ENCODE measurements at places on chromosomes 1 and 21.

DNA sequence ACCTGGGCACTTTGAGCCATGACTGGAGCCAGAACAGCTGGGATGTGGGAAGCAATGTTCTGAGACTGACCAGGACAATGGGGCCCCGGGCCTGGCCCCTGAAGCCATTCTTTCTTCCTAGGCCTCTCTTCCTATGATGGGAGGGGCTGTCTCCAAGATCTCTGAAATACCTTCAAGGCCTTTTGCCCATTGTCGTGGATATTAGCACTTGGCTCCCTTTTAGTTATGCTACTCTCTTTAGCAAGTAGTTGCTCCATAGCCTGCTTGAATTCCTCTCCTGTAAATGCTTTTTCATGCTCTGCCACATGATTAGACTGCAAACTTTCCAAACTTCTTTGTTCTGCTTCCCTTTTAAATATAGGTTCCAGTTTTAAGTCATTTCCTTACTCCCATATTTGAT, 262.9 kb upstream of the CACYBP start:
- DNase-seq = no peak

DNA sequence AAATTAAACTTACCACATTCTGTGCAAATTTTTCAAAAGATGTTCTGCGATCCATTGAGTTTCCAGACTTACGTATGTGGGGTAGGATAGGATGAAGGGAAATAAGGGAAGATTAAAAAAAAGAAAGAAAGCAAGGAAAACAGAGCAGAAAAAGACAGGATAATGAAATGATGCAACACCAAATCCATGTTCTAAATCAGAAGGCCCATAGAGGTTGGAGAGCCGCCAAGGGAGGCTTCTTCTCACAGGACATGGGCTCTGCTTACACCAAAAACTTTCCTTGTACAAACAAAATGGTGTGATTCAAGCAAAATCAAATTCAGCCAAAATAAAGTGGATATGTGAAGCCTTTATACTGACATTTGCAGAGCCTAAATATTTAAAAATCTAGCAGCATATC, 189.5 kb upstream of the GREM2 start:
- no peak for DNase-seq

- no peak for DNase-seq
These were observed 238.4 kb downstream of the PLA2G4A start for GRCh38 chr1:187067160-187067559.

GRCh38 chr21:44079846-44080245, 27.4 kb upstream of the PWP2 start:
- DNase-seq = no peak

DNA sequence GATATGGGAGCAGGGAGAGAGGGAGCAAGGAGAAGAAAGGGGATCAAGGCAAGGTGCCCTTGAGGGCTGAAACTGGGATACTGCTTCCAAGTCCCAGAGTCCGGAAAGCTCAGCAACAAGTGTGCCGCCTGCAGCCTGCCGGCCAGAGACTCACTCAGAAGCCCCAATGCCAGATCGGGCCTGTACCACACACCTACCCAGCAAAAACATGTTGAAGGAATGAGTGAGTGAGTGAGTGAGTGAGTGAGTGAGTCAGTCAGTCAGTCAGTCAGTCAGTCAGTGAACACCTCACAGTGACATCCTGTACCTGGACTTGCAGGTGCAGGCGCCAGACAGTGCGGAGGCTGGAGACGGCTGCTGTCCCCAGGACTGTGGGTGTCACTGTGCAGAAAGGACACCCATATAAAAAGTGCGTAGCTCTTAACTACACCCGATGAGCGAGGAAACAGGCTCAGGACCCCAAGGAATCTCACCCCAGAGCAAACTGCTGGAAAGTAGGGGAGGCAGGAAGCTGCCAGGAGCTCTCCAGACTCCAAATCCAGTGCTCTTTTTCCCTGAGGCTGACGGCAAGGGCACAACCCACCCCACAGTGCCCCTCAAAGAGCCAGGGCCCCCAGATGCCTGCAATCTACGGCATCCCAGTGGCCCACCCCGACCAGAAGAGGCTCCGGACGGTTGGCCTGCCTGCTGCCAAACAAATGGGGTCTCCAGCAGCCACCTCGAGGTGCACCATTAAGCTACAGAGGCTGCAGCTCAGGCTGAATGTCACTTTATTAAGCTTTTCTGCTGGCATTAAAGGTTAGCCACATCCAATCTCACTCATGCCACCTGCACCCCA, 261.7 kb downstream of the NPHP4 start:
- DNase-seq = no peak

GRCh38 chr1:66206563-66207144, 327.3 kb upstream of the SGIP1 start:
- DNase-seq = no peak

DNA sequence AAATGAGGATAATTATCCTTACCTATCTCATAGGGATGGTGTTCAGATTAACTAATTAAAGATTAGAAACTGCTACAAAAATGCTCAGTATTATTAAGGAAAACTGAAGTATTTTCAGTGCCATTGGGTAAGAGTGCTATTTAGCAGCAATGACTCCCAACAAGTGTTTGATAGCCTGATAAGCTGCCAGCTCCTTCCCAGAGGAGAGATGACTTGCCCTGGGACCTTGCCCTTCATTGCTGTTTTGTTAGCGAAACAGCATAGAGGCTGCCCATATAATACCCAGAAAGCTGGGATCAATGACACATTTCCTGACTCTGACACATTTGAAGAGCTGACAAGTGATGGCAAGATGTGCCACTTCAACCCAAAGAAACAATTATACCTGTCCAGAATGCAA, 592.2 kb downstream of the ADGRL2 start:
- no peak for DNase-seq

DNA sequence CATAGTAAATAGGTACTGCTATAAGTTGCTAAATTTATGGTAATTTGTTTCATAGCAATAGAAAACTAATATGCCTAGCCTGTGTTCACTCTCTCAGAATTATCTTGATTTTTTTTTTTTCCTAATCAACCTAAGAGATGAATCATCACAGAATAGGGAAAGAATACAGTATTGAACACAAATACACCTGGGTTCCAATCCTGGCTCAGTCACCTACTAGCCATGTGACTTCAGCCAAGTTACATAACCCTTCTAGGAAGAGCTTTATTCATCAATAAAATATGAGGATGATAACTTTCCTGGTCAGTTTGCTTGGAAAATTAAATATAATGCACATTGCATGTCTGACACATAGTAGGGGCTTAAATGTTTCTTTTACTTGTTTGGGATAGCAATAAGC, 279.5 kb downstream of the FOXD2 start:
- no peak for DNase-seq

DNA sequence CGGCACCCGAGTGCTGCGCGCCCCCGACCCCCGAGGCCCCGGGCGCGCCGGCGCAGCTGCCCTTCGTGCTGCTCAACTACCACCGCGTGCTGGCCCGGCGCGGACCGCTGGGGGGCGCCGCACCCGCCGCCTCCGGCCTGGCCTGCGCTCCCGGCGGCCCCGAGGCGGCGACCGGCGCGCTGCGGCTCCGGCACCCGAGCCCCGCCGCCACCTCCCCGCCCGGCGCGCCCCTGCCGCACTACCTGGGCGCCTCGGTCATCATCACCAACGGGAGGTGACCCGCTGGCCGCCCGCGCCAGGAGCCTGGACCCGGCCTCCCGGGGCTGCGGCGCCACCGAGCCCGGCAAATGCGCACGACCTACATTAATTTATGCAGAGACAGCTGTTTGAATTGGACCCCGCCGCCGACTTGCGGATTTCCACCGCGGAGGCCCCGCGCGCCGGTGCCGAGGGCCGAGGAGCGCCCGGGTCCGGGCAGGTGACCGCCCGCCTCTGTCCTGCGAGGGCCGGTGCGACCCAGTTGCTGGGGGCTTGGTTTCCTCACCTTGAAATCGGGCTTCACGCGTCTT, 49.0 kb downstream of the SIM2 start:
- DNase-seq = peak; percentile 50

GRCh38 chr21:42350927-42351426, at the start of gene TFF2:
TFF2 (minus strand) TSS chr21:42350994; CDS start chr21:42350957, 37 bp downstream.
- DNase-seq = no peak

- no peak for DNase-seq
These were observed 125.2 kb upstream of the KIAA0040 start for GRCh38 chr1:175317779-175318178.

- no peak for DNase-seq
These were observed 59.1 kb downstream of the NME7 start for GRCh38 chr1:169308313-169309039.

- DNase-seq = no peak
These were observed 80.0 kb downstream of the PIK3CD start for GRCh38 chr1:9731561-9731960.

DNA sequence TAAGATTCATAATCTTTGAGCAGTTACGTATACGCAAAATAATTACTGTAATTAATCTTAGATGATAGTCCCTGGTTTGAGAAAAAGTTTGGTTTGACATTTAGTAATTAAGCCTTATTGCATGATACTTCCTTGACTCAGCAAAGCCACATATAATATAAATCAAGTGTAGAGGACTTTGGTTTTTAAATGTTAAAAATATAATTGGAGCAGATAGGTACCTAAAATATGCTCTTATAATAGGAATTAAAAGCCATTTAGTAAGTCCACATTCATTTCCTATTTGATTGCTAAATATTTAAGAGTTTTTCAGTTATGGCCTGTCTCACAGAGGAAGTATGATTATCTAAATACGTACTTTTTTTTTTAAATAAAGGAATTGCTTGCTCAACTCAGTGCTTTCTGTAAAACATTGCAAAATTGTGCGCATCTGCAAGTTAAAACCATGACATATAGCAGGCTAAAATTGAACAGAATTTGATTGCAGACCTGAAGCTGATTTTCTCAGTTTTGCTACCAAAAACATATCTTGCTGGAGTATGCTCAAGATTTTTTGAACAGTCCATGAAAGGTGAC, 20.4 kb downstream of the RPE65 start:
- no peak for DNase-seq

- DNase-seq = peak; percentile 53
These were observed 106.2 kb downstream of the RUNX1 start for GRCh38 chr21:34942911-34943310.

DNA sequence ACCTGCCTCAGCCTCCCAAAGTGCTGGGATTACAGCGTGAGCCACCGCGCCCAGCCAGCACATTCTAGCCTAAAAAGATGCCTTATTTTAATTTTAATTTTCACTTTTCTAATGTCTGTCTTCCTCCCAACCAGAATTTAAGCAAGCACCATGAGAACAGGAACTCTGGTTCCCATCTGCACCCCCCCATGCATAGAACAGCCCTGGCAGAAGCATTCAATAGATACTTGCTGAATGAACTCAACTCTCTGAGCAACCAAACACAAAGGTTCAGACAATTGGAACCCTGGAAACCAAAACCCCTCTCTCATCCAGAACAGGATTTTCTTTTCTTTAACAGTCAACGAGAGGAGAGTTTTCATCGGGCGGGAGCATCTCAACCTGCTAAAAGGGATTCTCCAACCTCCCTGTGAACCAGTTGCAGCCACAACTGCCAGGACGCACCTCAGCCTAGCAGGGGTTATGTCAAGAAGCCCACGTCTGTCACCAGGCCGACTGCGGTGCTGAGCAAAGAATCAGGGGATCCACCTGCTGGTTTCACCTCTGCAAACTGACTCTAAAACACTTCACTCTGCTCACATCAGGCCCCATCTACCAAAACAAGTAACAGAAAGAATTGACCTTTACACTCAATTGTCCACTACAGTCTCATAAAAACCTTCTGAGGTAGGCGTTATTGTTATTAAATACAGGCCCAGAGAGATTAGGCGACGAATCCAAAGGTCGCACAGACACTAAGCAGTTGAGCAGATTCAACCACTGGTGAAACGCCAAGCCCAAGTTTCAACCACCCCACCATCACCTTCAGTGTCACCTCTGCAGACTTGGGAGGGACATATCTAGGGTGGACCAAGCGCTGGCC, 1.7 kb downstream of the KIAA2013 start:
- DNase-seq = no peak

GRCh38 chr21:46083791-46084561, 13.9 kb upstream of the COL6A2 start:
- no peak for DNase-seq

- DNase-seq = no peak
These were observed 35.3 kb downstream of the ATF3 start for GRCh38 chr1:212643877-212644276.

DNA sequence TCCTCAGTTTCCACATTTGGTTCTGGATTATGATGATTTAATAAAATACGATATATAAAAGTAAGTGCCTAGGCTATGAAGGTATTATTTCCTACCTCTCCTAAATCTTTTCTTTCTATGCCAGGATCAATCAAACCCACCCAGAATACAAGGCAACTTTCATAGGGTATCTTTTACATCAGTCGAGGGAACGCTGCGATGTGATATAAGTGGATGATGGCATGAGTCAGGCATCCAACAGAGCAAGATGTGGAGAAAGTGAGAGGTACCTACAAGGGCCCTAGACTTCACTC, 781 bp downstream of the TTLL7 start:
- no peak for DNase-seq

DNA sequence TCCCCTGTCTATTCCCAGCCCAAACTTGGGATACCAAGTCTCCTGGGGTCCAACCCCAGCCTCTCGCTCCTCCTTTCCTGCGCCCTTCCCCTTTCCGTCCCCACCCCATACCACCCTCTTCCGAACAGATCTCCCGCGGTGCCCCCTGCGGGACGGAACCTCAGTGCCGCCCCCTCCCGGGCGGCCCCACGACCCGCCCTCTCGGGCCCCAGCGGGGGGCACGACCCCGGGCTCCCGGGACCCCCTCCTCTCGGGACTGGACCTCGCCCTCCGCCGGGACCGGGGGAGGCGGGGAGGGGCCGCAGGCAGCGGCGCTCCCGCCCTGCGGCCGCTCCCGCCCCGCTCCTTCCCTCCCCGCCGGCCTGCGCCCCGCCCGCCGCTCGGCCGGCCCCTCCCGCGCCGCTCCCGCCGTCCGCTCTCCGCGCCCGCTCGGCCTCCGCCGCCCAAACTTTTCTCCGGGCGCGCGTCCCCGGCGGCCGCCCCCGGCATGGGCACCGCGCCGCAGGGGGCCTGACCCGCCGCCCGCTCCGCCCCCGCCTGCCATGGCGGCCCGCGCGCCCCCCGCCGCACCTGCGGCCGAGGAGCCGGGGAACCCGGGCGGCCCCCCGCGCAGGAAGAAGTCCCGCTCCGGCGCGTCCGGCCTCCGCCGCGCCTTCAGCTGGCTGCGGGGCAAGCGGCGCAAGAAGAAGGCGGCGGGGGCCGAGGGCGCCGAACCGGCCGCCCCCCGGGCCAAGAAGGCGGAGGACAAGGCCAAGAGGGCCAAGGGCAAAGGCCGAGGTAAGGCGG, 39.0 kb upstream of the SYNC start:
- DNase-seq = no peak

DNA sequence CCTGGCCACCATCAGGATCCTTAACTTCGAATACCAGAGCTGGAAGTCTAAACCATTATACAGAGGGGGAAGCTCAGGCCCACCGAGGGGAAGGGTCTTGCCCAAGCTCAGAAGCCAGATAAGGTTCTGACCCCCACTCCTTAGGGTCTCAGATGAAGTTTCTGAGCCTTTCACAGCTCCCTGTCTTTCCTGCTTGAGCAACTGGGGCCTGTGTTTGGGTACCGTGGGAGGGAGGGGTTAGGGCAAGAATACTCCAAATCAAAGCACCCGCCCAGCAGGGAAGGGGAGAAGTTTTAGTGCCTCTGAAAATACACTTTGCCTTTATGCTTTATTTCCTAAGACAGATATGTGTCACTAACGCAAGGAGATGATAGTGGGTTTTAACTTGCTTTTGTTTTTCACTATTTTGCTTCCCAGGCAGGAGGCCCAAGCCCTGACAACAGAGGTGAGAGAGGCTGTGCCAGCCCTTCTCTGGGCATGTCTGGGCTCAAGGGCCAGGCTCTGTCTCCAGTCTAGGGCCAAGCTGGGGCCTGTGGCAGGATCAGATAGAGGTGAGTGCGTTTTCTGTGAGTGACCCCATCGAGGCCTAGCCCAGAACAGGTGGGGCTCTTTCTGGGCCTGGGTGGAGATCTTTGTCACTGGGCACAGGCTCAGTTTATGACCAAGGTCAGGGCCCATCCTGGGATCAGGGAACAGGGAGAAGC, 20.5 kb upstream of the TENT5B start:
- no peak for DNase-seq

Data from activated CD4-positive, alpha-beta T cell treated with anti-CD3 and anti-CD28 coated beads, Interleukin-2, Interleukin-4, amounts not matched to agents 100 ng/mL and 50 ng/mL, durations not matched to agents 16 hours and 8 hours (primary cell).